ENCODE measurements at places on chromosomes 5 and 9. TPM values are rescaled to one million over a fixed set of nuclear protein-coding genes. Genes with fewer than 3 reads are reported as not detected.

The CTXN3 gene
- total RNA-seq, result not detected

The IL13 gene
- total RNA-seq, result 4.9 TPM

The GABBR2 gene
- not detected for total RNA-seq

The SAPCD2 gene
- 25.2 TPM for total RNA-seq

The HNRNPH1 gene
- 883 TPM for total RNA-seq

The SNAPC3 gene
- 29.8 TPM for total RNA-seq

The TRIM36 gene
- total RNA-seq, result not detected
